ENCODE measurements at places on chromosomes 7 and 10.

DNA sequence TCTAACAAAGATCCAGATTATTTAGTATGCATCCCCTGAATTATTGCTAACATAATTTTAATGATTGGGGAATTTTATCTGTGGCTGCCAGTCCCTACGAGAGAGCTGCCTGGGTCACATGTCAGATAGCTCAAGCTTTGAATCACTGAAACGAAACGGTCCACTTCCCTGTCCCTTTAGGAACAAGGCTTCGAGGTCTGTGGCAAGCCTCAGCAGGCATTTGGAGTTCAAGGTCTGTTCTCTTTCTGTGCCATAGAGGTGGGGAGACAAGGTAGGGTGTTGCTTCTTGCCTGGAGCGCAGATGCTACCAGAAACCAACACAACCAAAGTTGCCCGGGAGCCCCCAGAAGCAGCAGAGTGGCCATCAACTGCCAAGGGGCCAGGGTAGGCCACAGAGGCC lies 13.9 kb upstream of the SH2D4B start:
- DNase-seq, result no peak

DNA sequence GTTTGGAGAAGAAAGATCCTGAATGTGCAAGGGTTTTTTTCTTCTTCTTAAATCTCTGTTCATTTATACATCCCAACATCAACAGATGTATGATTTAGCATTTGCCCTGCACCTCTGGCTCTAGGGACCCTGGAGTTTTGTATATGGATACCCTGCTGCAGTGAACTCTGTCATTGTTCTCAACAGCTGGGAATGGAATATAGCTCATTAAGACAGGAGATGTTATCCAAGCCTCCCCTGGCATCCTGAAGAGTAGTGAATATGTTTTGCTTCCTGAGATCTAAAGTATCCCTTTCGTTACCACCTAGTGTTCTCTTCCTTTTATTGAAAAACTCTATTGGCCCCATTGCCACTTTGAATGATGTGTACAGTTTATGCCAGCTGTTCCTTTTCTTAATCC lies 275.9 kb downstream of the EXOC4 start:
- DNase-seq, result no peak

GRCh38 chr10:101624526-101625102 lies 36.5 kb downstream of the DPCD start:
- DNase-seq, result no peak

GRCh38 chr7:118003476-118003875 lies 130.2 kb upstream of the CTTNBP2 start:
- no peak for DNase-seq

GRCh38 chr7:94810496-94810895 lies 96.9 kb upstream of the PPP1R9A start:
- DNase-seq, result no peak

GRCh38 chr10:23472181-23472580 lies 33.3 kb downstream of the OTUD1 start:
- no peak for DNase-seq

- DNase-seq, result no peak
Observed at GRCh38 chr7:1661461-1661860, 8.6 kb upstream of the ELFN1 start.

- DNase-seq, result no peak
Observed at GRCh38 chr10:33125522-33126517, 167.8 kb upstream of the ITGB1 start.

- no peak for DNase-seq
Observed at GRCh38 chr10:21406595-21407193, 118.8 kb downstream of the SKIDA1 start.

GRCh38 chr10:114603948-114604347 lies 54.1 kb downstream of the ABLIM1 start:
- DNase-seq, result no peak

GRCh38 chr7:80596933-80597517 lies 41.4 kb upstream of the CD36 start:
- no peak for DNase-seq
